ENCODE measurements at places on chromosomes 6 and 20.

DNA sequence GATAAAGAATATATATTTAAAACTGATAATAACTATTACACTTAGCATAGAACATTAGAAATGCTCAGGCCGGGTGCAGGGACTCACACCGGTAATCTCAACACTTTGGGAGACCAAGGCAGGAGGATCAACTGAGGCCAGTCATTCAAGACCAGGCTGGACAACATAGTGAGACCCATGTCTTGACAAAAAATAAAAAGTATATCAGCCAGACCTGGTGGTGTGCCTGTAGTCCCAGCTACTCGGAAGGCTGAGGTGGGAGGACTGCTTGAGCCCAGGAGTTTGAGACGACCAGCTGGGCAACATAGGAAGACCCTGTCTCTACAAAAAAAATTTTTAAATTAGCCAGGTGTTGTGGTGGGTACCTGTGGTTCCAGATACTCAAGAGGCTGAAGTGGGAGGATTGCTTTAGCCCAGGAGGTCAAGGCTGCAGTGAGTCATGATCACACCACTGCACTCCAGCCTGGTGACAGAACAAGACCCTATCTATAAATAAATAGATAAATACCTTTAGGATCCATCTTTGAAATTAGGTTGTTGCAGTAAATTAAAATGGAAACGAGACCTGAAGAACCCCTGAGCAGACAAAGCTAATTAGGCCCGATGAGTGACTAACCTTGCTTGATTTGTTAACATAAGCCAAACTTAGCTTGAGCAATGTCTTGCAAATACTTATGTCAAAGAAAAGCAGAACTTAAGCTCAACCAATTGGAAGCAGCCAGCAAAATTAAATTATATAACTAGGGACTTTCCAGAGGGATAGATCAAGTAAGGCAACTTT lies 75.8 kb upstream of the E2F3 start:
- DNase-seq, result no peak

GRCh38 chr6:157298216-157298724 lies 25.0 kb downstream of the TMEM242 start:
- DNase-seq, result no peak

DNA sequence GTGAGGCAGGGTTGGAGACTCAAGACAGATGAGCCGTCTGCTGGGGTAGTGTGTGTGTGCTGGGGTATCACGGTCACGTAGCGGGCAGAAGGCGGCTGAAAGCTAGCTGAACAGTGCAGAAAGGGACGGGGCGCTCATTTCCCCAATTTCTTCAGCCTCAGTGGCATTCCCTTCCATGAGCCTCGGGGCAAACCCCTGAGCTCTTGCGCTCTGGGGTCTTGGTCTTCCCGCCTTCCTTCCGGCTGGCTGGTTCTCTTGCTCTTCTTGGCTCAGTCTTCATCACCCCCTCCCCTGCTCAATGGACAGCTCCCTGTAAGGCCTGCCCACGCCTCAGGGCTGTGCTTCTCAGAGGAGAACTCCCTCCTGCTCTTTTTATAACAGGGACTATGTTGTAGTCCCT lies 15.5 kb upstream of the TMEM181 start:
- no peak for DNase-seq

GRCh38 chr20:4056880-4057279 lies 41.5 kb upstream of the RNF24 start:
- no peak for DNase-seq
